ENCODE measurements at places on chromosomes 6 and 20. TPM values are rescaled to one million over a fixed set of nuclear protein-coding genes. Genes with fewer than 3 reads are reported as not detected.

- no peak for DNase-seq
Measured at GRCh38 chr6:44222486-44223318, 693 bp upstream of the SLC29A1 start.

The OR5V1 gene
- not detected for polyA plus RNA-seq

GRCh38 chr20:12815231-12815768, 193.5 kb upstream of the SPTLC3 start:
- no peak for DNase-seq

The DSP gene
- polyA plus RNA-seq = 49.2 TPM

The MRAP2 gene
- not detected for polyA plus RNA-seq
